Activated CD8-positive, alpha-beta memory T cell treated with anti-CD3 and anti-CD28 coated beads, Interleukin-2, amount 10 ng/mL, durations not matched to agents 7 days and 5 days (primary cell): ENCODE measurements at places on chromosomes 16 and 17. TPM values are rescaled to one million over a fixed set of nuclear protein-coding genes. Genes with fewer than 3 reads are reported as not detected.
A peak's percentile ranks its signal among the peaks of the same experiment; 100 is the strongest.

The PLSCR3 gene
- 65.5 TPM for total RNA-seq

The PLXDC1 gene
- total RNA-seq, result 9.0 TPM

GRCh38 chr17:55154101-55154500 lies 110.7 kb upstream of the HLF start:
- DNase-seq, result no peak

DNA sequence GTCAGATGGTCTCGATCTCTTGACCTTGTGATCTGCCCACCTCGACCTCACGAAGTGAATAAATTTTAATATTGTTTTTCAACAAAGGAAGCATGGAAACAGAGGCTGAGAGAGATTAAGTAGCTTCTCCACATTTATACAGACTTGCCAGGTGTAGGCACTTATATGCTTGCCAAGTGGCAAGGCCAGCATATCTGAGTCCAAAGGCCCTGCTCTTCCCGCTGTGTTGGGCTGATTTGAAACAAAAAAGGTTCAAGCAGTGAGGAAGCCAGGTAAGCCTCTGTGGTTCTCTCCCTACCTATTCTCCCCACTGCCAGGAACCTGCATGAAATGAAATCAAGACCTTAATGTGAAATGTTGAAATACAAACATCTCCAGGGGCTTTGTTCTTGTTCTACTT lies 7.5 kb upstream of the SLC6A4 start:
- DNase-seq, result no peak

DNA sequence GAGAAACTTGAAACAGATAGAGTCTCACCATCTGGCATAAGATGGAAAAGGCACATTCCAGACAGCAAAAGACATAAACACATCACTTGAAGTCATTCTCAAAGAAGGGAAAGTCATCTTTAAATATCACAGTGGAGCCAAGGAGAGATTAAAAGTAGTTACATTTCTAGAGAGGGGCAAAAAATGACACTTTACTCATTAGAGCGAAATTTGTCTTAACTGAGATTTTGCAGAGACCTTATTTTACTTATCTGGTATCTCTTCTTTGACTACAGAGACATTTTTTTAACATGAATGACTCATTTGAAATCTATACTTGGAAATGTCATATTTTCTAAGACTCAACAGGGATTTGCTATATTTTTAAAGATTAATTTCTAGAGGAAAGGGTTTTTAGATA lies 339.0 kb upstream of the KIF2B start:
- DNase-seq, result no peak

GRCh38 chr17:49447628-49448302 lies 33.1 kb upstream of the PHB1 start:
- DNase-seq, result no peak

The MAPT gene
- total RNA-seq, result 0.15 TPM

DNA sequence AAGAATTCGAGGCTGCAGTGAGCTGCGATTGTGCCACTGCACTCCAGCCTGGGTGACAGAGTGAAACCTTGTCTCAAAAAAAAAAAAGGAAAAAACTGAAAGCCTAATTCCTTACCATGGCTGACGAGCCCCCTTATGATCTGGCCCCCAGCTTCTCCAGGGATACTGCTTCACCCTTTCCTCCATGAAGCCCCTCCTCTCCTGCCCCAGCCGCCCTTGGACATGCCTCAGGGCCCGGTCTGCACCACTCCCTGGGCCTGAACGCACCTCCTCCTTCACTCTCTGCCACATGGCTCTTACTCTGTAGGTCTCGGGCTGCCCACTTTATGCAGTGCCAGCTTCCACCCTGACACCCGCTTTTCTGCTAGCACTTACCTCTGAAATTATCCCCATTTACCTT lies 65.3 kb downstream of the COG7 start:
- no peak for DNase-seq

GRCh38 chr17:73820686-73821448 lies 176.6 kb upstream of the SDK2 start:
- DNase-seq, result no peak

The HLF gene
- 2.6 TPM for total RNA-seq

The OR1F1 gene
- not detected for total RNA-seq

- no peak for DNase-seq
These were observed 137.0 kb downstream of the AIPL1 start for GRCh38 chr17:6297960-6298359.

GRCh38 chr17:64385187-64386083 lies 5.2 kb downstream of the PECAM1 start:
- DNase-seq, result peak; percentile 90

The BAIAP3 gene
- 0.53 TPM for total RNA-seq

GRCh38 chr16:4692460-4693295 lies 684 bp upstream of the NUDT16L1 start:
- peak; percentile 51 for DNase-seq

The MAPK7 gene
- total RNA-seq, result 27.8 TPM

The TRPV2 gene
- 124 TPM for total RNA-seq

The PRSS33 gene
- not detected for total RNA-seq

The TNFRSF13B gene
- total RNA-seq, result not detected

The C16orf92 gene
- not detected for total RNA-seq

The GPR139 gene
- total RNA-seq, result not detected

The TLCD3B gene
- 6.5 TPM for total RNA-seq

The TM4SF5 gene
- not detected for total RNA-seq

The PPL gene
- not detected for total RNA-seq

DNA sequence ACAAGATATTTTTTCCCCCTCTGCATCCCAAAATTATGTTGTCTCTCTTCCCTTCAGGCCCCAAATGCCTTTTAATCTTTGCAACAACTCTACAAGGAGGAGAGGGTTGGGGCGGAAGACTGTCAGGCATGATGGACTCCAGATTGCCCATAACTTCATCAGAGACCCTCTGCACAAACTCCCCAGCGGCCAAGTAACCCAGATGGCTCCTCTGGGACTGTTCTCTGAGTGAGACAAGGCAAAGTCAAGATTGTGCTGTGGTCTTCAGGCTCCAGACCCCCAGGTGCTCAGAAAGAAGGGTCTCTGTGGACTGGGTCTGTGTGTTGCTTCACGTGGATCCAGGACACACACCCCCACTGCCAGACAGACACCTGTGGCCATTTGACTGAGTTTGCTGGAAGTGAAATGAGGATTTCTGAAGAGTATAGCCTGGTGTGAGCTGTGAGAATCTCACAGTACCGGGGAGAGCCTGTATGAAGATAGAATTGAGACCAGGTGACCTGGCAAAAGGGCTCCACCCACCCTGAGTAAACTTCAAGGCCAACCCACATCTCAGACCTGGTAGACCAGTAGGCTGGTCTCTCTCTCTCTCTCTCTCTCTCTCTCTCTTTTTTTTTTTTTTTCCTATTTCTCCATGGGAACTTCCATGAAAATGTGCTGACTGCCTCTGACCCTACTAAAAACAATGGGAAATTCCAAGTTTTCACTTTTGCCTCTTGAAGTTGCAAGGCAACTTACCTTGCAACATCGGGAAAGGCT lies 354.1 kb downstream of the SOX9 start:
- no peak for DNase-seq

DNA sequence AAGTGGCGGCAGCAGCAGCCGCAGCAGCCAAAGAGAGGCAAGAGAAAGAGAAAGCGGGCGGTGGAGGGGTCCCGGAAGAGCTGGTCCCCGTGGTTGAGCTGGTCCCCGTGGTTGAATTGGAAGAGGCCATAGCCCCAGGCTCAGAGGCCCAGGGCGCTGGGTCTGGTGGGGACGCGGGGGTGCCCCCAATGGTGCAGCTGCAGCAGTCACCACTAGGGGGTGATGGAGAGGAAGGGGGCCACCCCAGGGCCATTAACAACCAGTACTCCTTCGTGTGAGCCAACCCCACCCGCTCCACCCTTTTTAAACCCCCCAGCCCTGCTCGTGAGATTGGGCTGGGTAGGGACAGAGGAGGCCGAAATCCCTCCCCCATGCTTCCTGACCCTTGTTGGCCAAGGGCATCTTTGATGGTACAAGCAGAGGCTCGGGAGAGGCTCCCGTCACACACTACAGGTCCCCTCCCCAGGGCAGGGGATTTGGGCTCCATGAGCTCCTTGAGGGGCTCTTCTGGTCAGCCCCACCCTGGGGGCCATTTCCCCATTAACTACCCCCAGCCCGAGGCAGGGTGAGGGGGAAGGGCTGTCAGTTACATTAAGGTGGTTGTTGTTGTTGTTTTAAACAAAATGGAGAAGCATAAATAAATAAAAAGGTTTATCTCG lies 4.6 kb upstream of the ATP2A1 start:
- DNase-seq, result peak; percentile 71

GRCh38 chr17:58231641-58232040 lies 6.7 kb upstream of the LPO start:
- no peak for DNase-seq

DNA sequence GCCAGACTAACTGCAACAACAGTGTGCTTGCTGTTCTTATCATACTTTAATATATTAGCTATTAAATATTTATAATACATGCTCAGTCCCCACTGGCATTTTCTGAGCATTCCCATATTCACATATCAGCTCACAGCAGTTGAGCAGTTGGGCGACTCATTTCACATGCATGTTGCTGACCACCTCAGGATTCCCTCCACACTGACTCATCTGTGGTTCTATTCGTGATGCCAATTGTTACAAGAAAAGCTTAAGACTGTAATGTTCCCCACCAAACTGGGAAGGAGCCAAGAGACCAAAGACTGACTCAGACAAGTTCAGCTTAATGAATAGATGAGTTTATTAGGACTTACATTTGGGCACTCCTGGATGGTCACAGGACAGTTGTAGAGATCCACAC lies 100.3 kb upstream of the KIF2B start:
- DNase-seq, result no peak

The KRTAP4-5 gene
- not detected for total RNA-seq

DNA sequence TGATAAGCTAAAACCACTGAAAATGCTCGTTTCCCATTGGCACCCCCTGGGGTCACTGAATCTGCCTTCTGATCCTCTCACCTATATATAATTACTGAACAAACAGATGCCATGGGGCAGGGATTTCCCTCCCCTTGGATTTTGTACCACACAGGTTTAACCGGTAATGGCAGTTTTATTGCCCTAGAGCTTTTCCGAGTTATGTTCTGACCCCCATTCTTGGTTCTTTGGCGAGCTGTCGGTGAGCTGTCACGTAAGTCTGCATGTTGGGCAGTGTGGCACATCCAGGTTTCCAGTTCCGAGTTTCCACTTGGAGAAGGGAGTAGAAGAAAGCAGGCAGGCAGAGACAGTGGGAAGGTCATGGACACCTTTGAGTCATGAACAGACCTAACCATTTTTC lies 7.1 kb downstream of the TMEM97 start:
- DNase-seq, result peak; percentile 33

DNA sequence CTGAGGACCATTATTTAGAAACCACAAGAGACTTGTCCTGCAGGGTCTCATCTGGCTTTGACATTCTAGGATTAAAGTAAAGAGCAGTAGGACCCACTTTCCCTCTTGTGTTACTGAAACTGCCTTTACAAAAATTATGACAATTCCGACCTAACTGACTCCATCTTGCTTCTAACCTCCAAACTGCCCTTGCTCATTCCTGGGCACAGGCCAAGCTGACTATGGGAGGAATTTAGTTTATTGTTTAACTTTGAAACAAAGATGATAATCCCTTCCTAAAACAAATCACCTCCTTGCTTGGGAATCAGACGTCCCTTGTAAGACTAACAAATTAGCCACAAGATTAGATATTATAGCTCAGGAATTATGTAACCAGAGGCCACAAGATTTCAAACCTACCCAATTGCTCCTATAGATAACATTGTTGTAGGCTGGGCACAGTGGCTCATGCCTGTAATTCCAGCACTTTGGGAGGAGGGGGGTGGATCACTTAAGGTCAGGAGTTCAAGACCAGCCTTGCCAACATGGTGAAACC lies 87.0 kb upstream of the FBXO47 start:
- no peak for DNase-seq

The NATD1 gene
- 1.9 TPM for total RNA-seq

DNA sequence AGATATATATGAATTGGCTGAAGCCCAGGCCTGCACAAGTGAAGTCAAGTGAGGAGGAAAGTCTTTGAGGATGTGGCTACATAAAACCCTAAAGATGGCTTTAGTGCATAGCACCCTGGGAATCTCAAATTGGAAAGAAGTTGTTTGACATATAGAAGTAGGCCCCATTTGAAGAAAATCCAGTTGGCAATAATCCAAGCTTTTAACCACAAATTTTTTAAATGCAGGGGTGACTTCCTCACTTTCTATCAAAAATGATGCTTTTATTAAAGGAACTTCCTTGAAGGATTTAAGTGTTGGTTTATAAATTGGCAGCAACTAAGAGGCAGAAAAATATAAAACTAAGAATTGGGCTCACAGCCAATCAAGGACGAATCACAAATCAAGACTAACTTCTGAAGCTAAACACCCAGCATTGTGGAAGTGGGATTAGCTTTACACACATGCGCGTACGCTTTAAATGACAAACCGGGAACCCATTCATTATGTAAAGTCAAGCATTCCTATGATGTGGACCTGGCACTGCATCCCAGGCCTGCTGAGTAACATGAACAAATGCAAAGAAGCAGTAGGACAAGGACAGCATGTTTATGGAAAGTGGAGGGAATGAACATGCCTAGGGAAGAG lies 63.3 kb downstream of the NOG start:
- no peak for DNase-seq

The CCL17 gene
- not detected for total RNA-seq

- DNase-seq, result no peak
These were observed 2.9 kb downstream of the KRT28 start for GRCh38 chr17:40796846-40797245.

The SMIM5 gene
- total RNA-seq, result not detected

GRCh38 chr16:49588729-49589384 lies 215.3 kb downstream of the C16orf78 start:
- DNase-seq, result no peak

The GAS2L2 gene
- total RNA-seq, result not detected

GRCh38 chr17:72394531-72394930 lies 273.7 kb downstream of the SOX9 start:
- DNase-seq, result no peak
